ENCODE measurements at places on chromosomes 13 and 19.

DNA sequence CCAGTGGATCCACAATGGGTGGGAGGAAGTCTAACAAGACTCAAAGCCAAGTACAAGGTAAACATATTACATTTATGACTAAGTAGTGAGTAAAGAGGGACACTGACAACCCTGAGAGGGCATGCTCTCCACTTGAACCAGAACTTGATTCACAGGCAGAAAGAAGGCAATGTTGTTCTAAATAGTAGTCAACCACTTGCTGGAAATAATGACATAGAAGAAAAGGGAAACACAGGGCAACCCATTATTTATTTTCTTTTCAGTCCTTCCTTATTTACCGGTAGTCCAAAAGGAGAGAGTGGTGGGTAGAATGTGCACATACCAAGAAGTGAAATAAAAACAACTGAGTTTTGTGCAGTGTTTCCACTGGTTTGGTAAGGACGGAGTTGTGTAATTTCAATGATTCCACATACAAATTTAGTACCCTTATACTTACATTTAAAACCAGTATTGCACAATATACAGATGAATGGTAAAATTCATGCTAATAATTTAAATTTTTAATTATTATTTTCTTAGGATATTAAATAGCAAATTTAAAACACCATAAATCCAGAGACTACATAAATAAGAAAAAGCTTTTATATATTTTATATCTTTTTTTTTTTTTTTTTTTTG is 65.9 kb downstream of the ENOX1 start:
- DNase-seq: no peak

DNA sequence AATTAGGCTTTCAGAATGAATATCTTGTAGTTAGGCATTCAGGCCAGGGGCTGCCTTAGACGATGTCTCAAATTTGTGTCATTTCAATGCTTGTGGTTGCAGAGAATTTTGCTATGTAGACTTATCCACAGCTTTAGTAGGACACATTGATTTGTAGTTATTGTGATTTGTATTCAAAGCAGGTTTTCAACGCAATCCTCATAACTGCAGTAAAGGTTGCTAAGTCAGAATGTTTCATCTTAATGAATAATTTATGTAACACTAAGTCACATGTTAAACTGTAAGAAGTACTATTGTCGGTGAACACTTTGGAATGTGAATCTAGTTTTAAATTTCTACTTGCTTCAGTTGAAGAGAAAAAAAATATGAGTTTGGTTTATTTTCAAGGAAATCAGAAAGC is 1117.2 kb upstream of the SPRY2 start:
- no peak for DNase-seq

GRCh38 chr19:55441692-55442321 is 1.3 kb downstream of the SHISA7 start:
- no peak for DNase-seq

GRCh38 chr13:26184791-26185250 is 37.3 kb downstream of the RNF6 start:
- DNase-seq: peak; percentile 66

GRCh38 chr19:35013041-35013819 is 13.1 kb downstream of the GRAMD1A start:
- peak; percentile 85 for DNase-seq

GRCh38 chr13:52926971-52927370 is 78.5 kb upstream of the PCDH8 start:
- no peak for DNase-seq
